ENCODE measurements at places on chromosomes 3 and 15. TPM values are rescaled to one million over a fixed set of nuclear protein-coding genes. Genes with fewer than 3 reads are reported as not detected.

- no peak overlapping the region for H3K4me3 ChIP-seq
- no peak for DNase-seq
- no peaks in the 10 kb centered on the region for H3K4me1 ChIP-seq
Measured at GRCh38 chr15:59419170-59419569, 18.8 kb upstream of the FAM81A start.

DNA sequence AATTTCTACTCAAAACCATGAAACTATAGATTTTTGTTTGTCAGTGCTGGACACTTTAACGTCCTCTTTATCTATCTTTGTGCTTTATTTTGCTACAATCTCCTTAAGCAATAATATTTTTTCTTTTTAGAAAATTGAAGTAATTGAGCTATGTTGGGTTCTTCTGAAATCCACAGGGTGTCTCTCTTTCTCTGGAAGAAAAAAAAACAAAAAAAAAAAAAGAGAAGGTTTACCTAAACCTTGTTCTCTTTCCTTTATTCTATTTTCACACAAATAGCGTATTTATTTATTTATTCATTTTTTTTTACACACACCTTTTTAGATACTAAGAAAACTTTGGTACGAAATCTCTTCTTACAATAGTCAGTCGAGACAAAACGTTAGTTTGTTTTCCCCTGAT is 601.0 kb downstream of the EDEM1 start:
- no peaks in the 10 kb centered on the region for H3K27me3 ChIP-seq
- no peaks in the 10 kb centered on the region for H3K36me3 ChIP-seq
- no peaks in the 10 kb centered on the region for H3K4me1 ChIP-seq
- H3K27ac ChIP-seq: no peak overlapping the region

DNA sequence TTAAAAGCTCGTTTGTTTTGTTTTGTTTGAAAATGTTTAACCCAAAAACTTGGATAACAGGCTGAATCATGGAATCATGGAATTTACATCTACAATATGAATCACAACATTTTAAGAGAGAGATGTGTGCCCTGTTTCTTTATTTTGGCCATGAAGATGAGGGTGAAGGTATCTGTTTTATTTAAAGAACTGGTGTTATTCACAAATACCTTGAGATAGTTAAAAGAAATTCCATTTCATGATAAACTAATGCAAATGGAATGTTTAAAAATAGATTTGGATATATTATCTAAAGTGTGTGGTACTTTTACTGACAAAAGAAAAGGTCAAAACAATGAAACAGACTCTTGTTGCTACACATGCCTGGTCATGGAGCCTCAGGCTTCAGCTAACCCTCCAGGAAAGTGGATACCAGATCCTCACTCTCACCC is 486.0 kb upstream of the CFAP20DC start:
- H3K4me1 ChIP-seq: no peaks in the 10 kb centered on the region
- no peak overlapping the region for H3K4me3 ChIP-seq
- no peak overlapping the region for H3K27ac ChIP-seq
- H3K36me3 ChIP-seq: no peaks in the 10 kb centered on the region

DNA sequence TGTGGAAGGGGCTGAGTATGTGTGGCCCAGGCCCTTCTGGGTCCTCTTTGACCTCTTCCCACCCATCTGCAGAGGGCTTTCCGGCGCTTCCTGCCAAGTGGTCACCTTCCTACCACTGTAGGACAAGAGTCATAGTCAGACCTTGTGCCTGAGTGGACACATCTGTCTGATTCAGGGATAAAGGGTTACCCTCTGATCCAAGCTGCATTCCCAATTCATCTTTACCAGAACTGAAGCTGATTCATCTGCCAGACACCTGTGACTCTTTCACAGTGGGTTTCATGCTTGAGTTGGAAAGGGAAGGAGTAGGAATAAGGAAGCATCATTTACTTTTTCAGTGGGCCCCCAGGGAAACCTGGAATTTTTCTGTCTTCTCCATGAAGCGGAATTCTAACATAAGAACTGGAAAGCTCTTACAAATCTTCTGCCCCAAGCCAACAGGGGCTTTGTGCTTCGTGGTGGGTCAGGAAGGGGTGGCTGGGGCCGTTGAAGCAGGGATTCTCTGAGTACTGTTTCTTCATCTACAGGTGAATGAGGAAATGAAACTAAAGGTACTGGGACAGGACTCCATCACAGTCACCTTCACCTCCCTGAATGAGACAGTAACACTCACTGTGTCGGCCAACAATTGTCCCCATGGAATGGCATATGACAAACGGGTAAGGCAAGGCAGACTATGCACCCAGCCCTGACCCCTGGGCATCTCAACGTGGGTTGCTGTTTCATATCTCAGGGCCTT is 46.4 kb downstream of the C3orf20 start:
- peaks cover 19% of the 10 kb centered on the region for H3K4me1 ChIP-seq
- H3K4me3 ChIP-seq: no peak overlapping the region
- H3K27me3 ChIP-seq: no peaks in the 10 kb centered on the region
- no peaks in the 10 kb centered on the region for H3K36me3 ChIP-seq

DNA sequence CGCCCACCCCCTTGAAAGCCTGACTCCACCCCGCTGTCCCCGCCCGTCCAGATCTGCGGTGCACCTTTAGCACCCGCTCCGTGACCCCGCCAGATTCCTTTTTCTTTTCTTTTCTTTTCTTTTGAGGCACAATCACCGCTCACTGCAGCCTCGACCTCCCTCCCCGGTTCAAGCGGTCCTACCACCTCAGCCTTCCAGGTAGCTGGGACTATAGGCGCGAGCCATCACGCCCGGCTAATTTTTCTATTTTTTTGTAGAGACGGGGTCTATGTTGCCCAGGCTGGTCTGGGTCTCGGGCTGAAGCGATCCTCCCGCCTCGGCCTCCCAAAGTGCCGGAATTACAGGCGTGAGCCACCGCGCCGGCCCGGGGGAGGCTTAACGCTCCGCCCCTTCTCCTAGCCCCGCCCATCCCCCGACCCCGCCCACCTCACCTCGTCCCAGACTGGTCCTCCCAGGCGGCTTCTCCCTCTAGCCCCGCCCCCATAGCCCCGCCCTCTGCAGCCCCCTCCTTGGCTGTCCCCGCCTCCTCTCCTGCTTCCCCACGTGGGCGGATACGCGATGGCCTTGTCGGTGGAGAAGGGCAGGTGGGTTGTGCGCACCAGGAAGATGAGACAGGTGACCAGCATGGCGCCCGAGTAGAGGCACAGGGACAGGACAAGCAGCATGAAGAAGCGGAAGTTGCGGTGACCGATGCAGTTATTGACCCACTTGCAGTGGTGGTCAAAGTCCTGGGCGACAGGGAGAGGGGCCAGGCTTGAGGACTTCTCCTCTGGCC is 3.2 kb downstream of the ZDHHC19 start:
- no peak overlapping the region for H3K27ac ChIP-seq
- peaks cover 19% of the 10 kb centered on the region for H3K4me1 ChIP-seq
- H3K36me3 ChIP-seq: no peaks in the 10 kb centered on the region
- no peak for DNase-seq
- peak overlapping the region; percentile 49 for H3K4me3 ChIP-seq
- peaks cover 3% of the 10 kb centered on the region for H3K27me3 ChIP-seq

GRCh38 chr3:154151969-154152368 is 30.8 kb downstream of the ARHGEF26 start:
- no peaks in the 10 kb centered on the region for H3K4me1 ChIP-seq
- no peak overlapping the region for H3K27ac ChIP-seq
- H3K4me3 ChIP-seq: no peak overlapping the region

GRCh38 chr3:4774531-4774930 is 204.7 kb upstream of the BHLHE40 start:
- no peaks in the 10 kb centered on the region for H3K27me3 ChIP-seq
- H3K4me1 ChIP-seq: peaks cover 48% of the 10 kb centered on the region
- H3K27ac ChIP-seq: no peak overlapping the region
- DNase-seq: no peak

The TMEM89 gene
- polyA plus RNA-seq: 0.62 TPM

DNA sequence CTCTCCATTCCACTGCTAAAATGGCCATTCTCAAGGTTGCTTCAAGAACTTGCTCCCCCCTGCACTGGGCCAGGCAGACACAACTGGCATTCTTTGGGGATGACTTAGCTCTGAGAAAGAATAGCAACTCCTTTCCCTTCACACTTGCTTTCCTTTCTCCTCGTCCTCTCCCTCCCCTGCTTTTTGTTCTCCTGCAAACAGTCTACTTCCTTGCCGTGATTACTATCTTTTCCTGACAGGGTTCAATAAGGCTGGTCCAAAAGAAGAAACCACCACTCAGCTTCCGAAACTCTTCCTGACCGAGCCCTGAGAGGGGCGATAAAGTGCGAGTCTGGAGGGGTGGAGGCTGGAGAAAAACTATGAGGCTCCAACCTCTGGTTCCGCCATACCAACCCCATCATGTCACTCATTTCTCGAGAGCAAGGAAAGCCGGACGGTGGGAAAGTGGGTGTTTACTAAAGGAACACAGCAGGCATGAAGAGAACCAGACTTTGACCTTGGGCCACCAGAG is 5.0 kb downstream of the AMOTL2 start:
- no peak overlapping the region for H3K4me3 ChIP-seq
- H3K36me3 ChIP-seq: peaks cover 54% of the 10 kb centered on the region
- H3K27me3 ChIP-seq: no peaks in the 10 kb centered on the region
- peaks cover 82% of the 10 kb centered on the region for H3K4me1 ChIP-seq
- no peak for DNase-seq

GRCh38 chr3:113600418-113601182 is 68.2 kb downstream of the SIDT1 start:
- DNase-seq: no peak
- no peak overlapping the region for H3K27ac ChIP-seq
- no peak overlapping the region for H3K4me3 ChIP-seq
- H3K27me3 ChIP-seq: no peaks in the 10 kb centered on the region

DNA sequence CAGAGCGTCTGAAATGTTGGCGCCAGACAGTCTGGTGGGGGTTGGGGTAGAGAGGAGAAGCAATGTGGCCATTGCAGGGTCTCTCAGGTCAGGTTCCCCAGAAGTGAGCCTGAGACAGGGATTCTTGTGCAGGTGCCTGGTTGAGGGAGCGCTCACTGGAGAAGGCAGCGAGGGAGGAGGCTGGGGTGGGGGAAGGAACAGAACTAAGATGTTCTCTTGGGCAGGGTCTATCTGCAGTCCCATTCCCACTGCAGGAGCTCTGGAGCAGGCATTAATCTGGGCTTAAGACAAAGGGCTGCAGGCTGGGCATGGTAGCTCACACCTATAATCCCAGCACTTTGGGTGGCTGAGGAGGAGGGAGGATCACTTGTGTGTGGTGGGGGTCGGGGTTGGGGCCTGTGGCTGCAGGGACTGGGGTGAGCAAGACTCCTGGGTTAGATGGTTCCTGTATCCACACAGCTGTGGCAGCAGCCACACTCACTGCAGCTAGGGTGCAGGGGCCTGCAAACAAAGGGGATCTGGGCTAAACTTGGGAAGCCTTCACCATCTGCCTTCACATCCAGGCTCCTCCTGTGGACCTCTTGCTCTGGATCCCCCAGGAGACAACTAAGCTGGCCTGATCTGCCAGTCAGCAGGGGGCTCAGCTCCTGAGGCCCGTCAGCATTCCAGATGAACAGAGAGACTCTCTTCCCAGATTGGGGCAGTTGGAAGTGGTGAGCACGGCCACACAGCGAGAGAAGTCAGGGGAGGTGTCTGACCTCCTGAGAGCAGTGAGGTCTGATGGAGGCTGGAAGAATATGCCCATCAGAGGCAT is 172.5 kb downstream of the ABHD5 start:
- H3K27ac ChIP-seq: no peak overlapping the region
- H3K4me3 ChIP-seq: no peak overlapping the region
- DNase-seq: no peak
- H3K27me3 ChIP-seq: no peaks in the 10 kb centered on the region

- no peaks in the 10 kb centered on the region for H3K4me1 ChIP-seq
- no peaks in the 10 kb centered on the region for H3K27me3 ChIP-seq
- peak; percentile 28 for DNase-seq
Measured at GRCh38 chr3:175590745-175591144, 731.6 kb downstream of the NAALADL2 start.

- no peak overlapping the region for H3K27ac ChIP-seq
- H3K4me3 ChIP-seq: no peak overlapping the region
- DNase-seq: peak; percentile 62
- H3K4me1 ChIP-seq: no peaks in the 10 kb centered on the region
- no peaks in the 10 kb centered on the region for H3K27me3 ChIP-seq
Measured at GRCh38 chr15:72285927-72286516, 13.7 kb upstream of the PARP6 start.

- H3K27ac ChIP-seq: no peak overlapping the region
- no peak for DNase-seq
- H3K27me3 ChIP-seq: peaks cover 5% of the 10 kb centered on the region
- no peaks in the 10 kb centered on the region for H3K36me3 ChIP-seq
Measured at GRCh38 chr3:126684218-126684751, 19.8 kb upstream of the CHCHD6 start.

DNA sequence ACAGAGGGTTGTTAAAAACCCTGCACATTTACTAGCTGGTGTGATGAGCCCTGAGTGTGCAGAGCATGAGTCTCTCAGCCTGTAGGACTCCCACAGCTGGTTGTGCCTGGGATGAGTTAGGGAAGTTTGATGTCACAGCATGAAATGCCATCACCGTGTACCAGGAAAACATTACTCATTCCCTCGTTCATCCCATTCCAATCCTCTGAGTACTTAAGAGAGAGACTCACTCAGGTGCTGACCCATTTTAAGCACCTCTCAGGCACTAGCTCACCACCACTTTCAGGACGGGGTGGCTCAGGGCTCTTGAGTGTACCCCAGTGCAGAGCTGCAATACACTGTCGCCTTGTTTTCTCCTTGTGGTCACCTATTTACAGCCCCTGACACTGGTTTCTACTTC is 18.7 kb downstream of the MGLL start:
- no peak for DNase-seq
- no peak overlapping the region for H3K4me3 ChIP-seq
- H3K4me1 ChIP-seq: peaks cover 20% of the 10 kb centered on the region
- H3K27me3 ChIP-seq: no peaks in the 10 kb centered on the region

GRCh38 chr15:23854912-23855659 is 168.0 kb upstream of the NDN start:
- no peak overlapping the region for H3K27ac ChIP-seq
- no peak for DNase-seq
- H3K4me1 ChIP-seq: no peaks in the 10 kb centered on the region

GRCh38 chr3:172135820-172136219 is 96.4 kb downstream of the FNDC3B start:
- no peak for DNase-seq
- H3K36me3 ChIP-seq: no peaks in the 10 kb centered on the region
- peaks cover 54% of the 10 kb centered on the region for H3K4me1 ChIP-seq
- H3K4me3 ChIP-seq: no peak overlapping the region

GRCh38 chr3:132628157-132628556 is 31.1 kb downstream of the ACKR4 start:
- peaks cover 33% of the 10 kb centered on the region for H3K36me3 ChIP-seq
- H3K27ac ChIP-seq: no peak overlapping the region
- DNase-seq: no peak
- no peak overlapping the region for H3K4me3 ChIP-seq
- H3K4me1 ChIP-seq: no peaks in the 10 kb centered on the region

Data from stomach (tissue), 19 donors.